Stimulated activated CD4-positive, alpha-beta T cell treated with anti-CD3 and anti-CD28 coated beads, Interleukin-4, amount 100 ng/mL, for 48 hours (primary cell): ENCODE measurements at places on chromosomes 12 and 14.

GRCh38 chr12:107568718-107569117 is 116.9 kb upstream of the PWP1 start:
- DNase-seq, result no peak

GRCh38 chr12:116236976-116237375 is 40.5 kb downstream of the MED13L start:
- no peak for DNase-seq

DNA sequence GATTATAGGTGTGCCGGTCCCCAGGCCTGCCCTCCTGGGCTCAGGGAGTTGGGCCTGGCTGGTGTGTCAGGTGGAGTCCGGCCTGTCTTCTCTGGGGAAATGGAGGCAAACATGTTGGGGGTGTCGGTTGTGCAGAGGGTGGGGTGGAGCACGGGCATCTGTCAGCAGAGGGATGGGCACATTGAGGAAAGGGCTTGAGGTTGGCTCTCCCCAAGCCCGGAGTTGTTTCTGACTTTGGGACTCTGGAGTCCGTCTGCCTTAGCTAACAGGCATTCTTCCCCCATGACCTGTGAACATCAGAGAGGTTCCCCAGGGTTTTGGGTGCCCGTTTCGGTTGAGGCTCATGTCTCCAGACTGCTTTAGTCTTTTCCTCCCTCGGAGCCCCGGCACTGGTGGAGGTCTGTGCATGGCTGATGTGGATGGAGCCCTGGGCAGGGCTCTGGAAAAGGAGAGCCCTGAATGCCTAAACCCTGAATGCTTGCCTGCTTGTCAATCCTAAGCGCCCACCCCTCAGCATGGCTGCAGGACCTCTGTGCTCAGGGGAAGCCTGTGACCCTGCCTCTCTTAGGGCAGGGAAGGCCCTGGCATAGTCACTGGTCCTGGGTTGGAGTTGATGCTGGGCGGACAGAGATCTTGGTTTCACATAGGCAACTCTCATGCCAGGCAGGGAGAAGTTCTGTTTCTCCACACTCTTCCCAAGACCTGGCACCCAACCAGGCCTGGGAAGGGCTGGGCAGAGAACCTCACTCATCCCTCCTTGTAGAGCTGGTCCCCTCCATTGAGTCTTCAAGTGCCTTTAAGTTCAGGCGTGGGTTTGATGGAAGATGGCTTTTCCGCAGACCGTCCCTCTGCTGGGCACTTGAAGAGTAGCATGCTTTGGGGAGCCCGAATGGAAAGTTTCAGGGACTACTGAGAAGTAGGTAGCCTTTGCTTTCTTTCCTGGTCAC is 12.9 kb downstream of the NYNRIN start:
- no peak for DNase-seq

DNA sequence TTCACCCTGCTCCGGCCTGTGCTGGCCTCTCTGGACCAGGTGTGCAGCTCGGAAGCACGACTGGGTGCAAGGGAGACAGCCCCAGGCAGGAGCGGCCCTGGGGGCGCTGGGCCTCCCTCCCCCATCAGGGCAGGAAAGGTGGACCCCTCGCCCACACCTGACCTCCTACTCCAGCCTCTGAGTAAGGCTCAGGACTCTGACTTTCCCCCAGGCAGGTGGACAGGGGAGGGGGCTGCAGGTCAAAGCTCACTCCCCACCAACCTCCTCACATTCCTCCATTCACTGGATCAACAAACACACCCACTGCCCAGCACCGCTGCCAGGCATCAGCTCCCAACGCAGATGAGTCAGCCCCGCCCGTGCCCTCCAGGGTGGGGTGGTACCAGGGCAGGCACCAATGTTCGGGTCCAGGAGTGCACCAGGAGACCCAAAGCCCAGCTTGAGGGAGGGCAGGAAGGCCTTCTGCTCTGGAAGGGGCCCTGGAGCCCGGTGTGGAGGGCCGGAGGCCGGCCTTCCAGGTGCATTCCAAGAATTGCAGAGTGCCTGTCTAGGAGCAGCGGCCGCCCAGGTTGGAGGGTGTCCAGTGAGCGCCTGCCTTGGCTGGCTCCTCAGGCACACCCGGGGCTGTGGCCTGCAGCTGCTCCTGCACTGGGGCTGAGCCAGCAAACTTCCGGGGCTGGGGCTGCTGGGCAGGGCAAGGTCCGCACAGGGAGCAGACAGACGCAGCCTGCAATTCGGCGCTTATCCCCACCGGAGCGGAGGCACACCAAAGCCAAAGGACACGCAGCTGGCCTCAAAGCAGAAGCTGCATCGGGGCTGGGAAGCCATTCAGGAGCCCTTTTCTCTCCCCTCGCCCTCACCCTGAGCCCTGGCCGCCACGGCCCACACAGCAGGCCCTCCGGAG is 1.6 kb upstream of the INF2 start:
- no peak for DNase-seq

GRCh38 chr14:53715193-53715721 is 241.4 kb downstream of the BMP4 start:
- no peak for DNase-seq
